ENCODE measurements at places on chromosomes 2 and 18.

- DNase-seq: no peak
Measured at GRCh38 chr2:71788186-71788525, 334.8 kb downstream of the DYSF start.

DNA sequence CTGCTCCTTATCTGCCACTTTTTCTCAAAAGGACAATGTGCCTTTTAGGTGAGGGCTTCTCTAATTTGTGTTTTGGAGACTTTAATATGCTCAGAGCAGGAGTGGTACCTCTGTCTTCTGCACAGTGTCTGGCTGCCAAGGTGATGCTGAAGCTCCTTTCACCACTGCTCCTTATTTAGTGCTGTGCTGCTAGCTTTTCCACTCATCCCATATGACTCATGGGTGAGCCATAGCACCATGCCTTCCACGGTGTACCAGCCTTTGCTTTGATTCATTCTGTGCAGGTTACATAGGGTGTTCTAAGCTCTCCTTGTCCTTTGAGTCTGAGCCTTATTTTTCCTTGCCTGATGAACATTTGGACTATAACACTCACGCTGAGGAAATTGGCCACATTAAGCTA, 202.4 kb downstream of the ARL6IP6 start:
- DNase-seq: no peak

DNA sequence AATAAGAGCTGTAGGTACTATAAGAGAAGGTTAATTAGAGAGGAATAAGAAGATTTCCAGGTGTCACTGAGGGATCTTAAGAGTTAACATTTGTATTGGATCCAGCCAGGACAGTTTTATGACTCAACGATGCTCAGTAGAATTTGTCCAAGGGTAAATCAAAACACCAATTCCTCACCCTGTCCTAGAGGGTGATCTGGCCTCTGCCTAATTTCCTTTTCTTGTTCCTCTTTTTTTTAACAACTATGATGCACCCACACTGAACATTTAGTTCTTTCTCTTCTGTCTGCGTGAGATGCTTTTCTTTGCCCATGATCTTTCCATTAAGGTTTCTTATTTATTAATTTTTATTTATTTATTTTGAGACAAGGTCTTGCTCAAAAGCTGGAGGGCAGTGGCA, 92.0 kb downstream of the PMS1 start:
- no peak for DNase-seq

- no peak for DNase-seq
Measured at GRCh38 chr2:8125741-8126711, 555.8 kb upstream of the ID2 start.

- no peak for DNase-seq
Measured at GRCh38 chr2:169659320-169659719, 34.9 kb downstream of the CFAP210 start.

DNA sequence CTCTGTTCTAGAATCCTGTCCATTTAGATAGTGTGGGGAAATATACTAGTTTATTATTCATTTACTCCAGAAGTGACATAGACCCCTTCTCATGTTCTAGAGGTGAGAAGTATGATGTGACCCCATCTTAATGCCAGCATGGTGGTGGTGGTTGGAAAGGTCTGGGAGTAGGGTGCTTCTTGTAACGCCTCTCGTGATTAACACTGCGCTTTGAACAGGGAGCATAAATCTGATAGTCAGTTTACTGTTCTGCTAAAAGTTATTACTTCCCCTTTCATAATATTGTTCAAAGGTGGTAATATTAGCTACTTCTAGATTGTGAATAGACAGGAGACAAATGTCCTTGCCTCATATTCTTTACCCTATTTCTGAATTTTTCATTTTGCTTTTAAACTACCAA, 35.6 kb downstream of the EHBP1 start:
- no peak for DNase-seq

Measured in activated CD4-positive, alpha-beta T cell treated with anti-CD3 and anti-CD28 coated beads, Interleukin-2, amount 50 U/mL, for 24 hours (primary cell).